ENCODE measurements at places on chromosomes 4 and X.
A peak's percentile ranks its signal among the peaks of the same experiment; 100 is the strongest.

GRCh38 chr4:189305500-189305899 is 635.2 kb upstream of the FRG1 start:
- DNase-seq: no peak

DNA sequence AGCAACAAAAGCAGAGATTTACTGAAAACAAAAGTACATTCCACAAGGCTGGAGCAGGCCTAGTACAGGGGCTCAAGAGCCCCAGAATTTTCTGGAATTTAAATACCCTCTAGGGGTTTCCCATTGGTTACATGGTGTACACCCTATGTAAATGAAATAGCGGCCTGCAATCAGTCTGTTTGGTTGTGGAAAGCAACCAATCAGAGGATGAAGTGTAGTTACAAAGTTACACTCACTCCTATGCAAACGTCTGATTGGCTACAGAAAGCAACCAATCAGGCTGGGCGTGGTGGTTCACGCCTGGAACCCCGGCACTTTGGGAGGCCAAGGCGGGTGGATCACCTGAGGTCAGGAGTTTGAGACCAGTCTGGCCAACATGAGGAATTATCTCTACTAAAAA is 13.8 kb upstream of the TXLNG start:
- DNase-seq: no peak

DNA sequence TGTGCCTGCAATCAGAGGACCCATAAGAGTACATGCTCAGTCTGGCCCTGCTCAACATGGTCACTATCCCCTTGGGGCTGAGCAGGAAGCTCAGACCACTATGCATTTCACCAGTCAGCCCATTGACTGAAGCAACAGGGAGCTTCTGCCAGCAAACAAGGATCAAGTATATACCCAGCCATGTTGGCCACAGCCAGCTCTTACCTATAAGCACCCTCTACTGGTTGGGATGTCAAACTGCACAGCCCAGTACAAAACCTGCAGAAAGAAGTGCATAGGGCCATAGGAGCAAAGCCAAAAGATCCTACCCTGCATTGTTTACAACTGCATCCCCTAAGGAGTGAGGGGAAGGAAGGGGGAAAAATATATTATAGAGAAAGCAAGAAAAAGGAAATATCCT is 214.4 kb upstream of the CPEB2 start:
- no peak for DNase-seq

- peak; percentile 60 for DNase-seq
Observed at GRCh38 chr4:76197971-76198410, 15.6 kb downstream of the SCARB2 start.

GRCh38 chr4:3710451-3711182 is 55.6 kb upstream of the ADRA2C start:
- DNase-seq: no peak

- no peak for DNase-seq
Observed at GRCh38 chrX:151702741-151703340, 7.6 kb downstream of the PRRG3 start.

DNA sequence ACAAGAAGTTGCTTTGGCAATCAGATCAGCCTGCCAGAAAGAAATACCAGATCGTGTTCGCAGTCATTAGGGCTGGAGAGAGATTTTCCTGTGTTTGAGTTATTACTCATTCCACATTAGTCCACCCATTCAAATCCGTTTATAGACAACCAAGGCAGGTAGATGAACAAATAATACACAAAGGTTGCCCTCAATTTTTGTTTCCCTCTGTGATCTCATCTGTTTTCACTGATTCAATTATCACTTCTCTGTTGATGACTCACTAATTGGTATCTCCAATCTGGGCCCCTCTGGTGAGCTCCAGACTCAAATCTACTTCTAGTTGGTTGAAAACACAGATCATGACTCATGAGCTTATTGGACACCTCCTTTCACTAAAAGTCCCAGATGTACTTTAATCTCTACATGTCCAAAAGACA is 54.5 kb downstream of the CHM start:
- peak; percentile 67 for DNase-seq
